CMK (cell line): ENCODE measurements at places on chromosomes 7 and 10.

- no peak for DNase-seq
Observed at GRCh38 chr10:13834581-13835286, 248.0 kb downstream of the PRPF18 start.

DNA sequence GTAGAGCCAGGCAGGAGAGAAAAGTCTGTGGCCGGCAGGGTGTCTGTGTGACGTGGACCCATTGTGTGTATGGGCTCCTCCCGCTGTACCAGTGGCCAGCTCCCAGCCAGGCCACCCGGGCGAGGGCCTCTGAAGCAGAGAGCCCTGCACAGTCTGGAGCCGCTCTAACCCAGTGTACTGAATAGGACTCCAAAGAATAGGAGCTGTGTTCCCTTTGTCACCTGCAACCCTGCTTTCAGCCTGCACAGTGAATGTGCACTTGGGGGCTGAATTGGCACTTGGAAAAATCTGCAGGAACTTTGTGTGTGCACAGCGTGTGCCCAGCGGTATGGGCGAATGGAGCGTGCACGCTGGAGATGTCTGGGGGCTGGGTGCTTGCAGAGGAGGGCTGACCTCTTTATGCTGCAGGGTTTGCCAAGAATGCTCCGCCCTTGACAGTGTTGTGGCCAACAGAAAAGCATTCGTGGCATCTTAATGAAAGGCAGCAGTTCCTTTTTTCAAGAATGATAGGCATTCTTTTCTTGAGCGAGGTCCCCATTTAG lies 216.2 kb downstream of the AUTS2 start:
- no peak for DNase-seq

DNA sequence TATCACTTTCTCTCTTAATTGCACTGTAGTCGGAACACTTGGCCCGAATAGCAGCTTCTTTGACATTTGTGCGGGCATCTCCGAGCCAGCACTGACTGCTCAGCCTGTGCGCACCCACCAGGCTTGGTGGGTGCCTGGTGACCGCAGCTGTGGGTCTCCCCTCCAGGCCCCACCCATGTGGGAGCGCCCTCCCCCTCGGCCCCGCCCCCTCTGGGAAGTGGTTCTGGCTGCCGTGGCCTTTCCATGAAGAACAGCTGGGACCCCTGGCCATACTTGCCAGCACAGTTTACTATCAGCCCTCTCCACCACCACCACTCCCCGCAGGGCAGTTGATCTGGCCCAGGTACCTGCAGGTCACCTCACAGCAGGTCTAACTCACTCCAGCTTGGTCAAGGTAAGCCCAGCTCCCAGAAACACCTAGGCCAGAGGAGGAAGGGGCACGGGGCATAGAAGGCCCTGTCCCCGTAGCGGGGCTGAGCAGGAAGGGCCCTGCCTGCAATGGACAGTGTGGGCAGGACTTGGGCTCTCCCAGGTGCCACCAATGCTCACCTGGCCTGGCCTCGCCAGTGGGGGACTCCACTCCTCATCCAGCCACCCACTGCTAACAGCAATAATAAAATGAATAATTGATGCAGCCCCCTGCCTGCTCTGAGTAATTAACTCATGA lies 5.8 kb downstream of the RASGEF1A start:
- no peak for DNase-seq

DNA sequence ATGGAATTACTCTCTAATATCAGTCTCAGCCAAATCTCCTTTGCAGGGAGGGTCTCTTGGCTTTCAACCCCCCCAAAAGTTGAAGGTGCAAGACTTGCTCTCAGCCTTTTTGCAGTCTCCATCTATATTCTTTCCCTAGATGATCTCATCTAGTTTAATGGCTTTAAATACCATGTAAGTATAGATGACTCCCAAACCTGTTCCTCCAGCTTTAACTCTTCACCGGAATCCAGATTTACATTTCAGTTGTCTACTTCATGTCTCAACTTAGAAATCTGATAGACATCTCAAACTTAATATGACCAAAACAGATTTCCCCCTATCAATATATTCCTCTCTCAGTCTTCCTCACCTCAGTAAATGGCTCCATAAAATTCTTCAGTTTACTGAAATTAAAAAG lies 9.9 kb upstream of the TAS2R41 start:
- DNase-seq = no peak

DNA sequence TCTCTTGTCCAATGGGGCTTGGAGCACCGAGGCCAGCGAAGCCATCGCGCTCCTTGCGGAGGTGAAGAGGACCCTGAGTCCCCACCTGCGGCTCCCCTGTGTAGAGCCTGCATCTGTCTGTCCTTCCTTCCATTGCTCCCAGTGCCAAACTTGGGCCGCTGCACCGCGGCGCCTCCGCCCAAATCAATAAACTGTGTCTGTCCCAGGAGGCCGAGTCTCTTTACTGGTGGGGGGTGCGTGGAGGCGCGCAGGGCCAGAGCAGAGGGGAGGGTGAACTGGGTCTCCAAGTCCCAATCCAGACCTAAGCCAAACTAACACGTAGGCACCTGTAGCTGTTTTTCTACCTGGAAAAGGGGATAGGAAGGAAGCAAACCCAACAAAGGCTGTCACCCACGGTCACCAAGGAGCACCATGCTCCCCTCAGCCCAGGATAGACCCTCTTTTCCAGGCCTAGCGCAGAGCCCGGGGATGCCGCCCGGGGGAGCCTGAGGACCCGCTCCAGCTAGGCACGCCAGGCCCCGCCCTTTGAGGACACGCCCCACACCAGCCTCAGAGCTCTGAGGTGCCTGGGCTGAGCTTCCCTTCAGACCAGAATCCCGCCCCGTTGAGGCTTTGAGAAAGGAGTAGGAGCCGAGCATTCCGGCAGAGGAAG lies 1.2 kb upstream of the CHAT start:
- DNase-seq = no peak

DNA sequence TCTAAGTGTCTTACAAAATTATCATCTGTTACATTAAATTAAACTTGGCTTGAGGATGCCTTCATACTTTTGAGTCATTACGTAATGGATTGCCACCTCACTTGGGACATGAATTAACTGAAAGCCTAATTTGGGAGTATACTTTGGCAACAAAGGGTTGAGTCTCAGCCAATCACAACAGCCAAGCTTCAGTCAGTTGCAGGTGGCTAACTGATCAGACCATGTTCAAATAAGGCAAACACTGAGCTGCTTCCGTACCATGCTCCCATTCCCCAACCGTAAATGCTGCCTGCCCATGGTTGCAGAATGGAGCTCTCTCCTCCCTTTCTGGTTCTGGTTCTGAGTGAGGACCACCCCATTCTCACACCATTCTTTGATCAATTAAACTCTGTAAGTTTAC lies 92.9 kb upstream of the STK17A start:
- no peak for DNase-seq
